ENCODE measurements at places on chromosomes 6 and 20.
A peak's percentile ranks its signal among the peaks of the same experiment; 100 is the strongest.

DNA sequence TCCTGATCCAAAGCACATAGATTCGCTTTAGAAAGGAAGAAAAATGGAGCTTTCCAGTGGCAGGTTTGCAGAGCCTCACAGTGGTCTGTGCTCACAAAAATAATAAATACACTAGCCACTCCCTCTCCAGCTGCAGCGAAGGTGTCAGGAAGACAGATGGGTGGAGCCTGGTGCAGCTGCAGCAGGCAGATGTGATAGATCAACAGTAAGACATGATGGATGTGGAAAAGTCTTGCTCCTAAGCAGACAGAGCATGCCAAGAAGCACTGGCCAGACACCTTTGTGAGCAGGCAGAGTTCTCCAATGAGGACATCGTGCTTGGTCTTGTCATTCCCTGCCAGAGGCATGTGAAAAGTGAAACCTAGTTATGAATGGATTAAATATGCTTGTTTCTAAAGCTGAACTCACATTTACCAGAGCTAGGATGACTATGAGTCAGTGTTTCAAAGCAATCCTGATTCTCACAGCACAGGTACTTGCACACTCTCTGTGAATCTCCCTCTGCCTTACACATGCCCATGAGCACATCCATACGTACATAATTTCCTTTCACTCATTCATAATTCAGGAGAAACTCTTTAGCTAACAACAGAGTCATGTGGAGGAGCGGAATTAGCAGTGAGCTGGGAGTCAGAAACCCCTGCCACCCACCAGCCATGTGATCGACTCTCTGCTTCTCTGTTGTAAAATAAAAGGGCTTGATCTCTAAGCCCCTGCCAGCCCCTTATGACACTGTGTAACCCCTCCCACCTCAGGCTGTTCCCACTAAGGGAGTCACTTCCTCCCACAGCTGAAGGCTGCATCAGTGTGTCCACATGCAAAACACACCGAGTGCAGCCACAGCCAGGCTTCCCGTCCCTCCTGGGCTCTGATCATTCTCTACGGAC lies 111.2 kb downstream of the SCML4 start:
- no peak for DNase-seq

DNA sequence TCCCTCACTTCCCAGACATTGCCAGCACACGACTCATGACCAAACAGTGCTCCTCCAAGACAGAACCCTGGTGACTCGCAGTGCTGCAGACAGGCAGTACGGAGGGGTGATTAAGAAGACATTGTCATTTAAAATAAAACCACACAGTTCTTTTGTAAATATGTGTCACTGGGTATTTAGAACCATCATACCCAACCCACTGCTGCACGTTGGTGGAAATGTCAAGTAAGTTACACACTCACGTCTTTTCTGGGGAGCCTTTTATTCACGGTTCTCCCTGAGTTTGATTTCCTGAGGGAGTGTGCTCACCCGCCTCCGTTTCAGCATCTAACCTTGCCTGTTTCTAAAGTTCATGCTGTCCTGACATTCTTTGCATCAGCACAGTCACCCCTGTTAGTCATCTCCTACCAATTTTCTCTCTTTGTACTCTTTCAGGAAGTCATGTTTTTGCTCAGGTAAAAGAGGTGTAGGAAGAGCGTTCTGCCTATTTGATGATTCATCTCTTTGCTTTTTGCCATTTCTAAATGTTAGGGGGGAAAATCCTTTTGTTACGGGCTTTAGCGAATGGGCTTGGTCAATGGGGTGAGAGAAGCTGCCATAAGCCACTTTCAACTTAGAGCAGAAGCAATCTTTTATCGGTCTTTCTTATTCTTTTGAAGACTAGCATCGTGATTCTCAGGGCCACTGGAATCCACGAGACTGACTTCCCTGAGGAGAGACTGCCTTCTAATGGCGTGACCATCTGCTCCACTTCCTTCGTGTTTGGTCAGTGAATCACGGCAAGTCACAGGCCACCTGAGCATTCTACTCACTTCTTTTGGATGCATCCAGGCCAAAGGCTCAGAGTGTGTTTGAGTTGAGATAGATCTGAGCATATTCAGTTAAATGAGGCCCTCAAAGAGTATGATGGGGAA lies 512.8 kb upstream of the JARID2 start:
- DNase-seq: no peak

- DNase-seq: no peak
These were observed 75.2 kb upstream of the HEY2 start for GRCh38 chr6:125674230-125674629.

DNA sequence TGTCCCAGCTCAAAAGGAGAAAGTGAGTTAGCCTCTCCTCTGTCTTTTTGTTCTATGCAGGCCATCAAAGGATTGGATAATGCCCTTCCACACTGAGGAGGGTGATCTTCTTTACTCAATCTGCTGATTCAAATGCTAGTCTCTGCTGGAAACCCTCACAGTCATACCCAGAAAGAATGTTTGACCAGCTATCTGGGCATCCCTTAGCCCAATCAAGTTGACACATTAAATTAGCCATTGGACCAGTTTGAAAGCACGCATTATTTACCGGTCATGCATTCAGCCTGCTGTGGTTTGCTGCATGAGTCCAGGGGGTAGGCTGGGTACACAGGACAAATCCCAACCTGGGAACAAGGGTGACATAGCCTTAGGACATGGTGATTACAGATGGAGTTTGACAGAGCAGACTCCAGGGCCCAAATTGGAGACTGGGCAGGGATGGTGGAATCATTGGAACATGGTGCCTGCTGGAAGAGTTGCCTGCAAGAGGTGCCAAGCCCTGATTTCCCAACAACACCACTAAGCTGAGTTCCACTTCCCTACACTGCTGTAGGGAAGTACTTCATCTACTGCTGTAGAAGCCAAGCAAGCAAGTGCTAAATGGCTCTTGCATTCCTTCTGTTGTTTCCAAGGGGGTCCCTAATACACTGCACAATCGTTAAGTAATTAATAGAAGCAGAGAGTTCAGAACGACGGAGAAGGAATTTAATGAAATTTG lies 87.7 kb downstream of the RNF182 start:
- no peak for DNase-seq

DNA sequence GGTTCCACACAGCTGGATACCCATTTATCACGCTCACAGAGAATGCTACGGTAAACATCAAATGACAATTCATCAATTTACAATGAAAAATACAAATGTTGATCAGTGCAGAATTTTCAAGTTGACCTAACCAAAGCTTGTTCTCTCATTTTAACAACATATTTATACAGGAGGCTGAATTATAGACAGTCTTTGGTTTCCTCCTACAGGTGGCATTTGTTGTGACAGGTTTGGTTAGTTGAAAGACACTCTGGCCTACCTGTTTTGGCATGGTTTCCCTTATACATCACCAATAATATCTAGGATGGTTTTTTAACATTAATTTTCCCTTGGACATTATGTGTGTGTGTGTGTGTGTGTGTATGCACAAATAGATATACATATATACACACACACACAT lies 642.5 kb upstream of the MMS22L start:
- no peak for DNase-seq

DNA sequence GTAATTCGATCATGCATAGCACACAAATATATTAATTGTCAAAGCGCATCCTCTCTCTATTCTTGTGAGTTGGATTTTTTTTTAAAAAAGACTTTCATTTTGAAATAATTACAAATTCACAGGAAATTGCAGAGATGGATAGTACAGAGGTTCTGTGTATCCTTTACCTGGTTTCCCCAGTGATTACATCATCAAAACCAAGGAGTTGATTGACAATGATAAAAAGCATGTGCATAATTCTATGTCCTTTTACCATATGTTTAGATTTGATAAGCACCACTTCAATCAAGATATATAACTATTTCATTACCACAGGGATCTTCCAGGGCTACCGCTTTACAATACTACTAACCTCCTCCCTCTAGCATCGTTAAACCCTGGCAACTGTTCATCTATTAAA lies 40.2 kb downstream of the CCN2 start:
- no peak for DNase-seq

DNA sequence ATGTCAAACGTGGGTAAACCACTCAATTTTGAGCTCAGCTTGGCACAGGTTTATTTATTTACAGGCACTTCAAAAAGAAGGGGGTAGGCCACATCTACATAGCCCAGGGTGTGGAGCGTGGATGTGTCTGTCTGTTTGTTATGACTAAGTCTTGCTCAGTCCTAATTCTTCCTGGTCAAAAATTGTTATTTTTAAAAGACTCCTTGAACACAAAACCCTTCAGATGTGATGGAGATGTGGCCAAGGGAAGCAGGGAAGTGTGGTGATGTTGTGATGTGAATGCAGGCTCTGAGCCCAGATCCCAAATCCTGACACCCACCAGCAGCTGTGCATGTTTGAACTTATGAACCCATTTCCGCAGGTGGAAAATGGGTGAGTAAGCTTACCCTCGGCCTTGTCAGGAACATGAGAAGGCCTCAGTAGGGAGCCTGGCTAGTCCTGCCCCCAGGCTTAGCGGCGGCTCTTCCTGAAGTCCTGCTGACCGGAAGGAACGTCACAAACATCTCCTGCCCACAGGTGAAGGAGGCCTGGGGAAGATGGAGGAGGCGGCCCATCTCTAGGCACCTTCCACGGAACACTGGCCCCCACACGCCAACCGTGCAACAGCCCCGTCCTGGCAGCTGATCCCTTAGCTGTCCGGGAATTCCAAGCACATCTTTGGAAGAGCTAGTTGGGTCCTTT lies 119.7 kb downstream of the MYLK4 start:
- no peak for DNase-seq

- no peak for DNase-seq
These were observed 40.8 kb downstream of the ANKEF1 start for GRCh38 chr20:10075606-10076005.

DNA sequence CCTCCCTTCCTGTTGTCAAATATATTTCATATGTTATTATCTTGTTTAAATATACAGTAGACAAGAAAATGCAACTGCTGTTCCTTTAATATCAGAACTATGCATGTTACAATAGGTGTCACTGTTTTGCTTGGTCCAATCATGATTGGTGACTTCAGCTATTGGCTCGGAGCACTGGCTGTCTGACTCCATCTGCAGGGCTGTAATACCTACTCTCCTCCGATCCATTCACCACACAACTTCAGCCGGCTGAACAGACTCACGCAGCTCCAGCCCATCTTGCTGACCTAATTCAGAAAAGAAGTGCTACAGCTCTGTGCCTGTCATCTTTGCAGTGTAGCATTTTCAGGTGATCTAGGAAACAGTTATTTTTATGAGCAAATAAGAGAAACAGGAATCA lies at the start of gene BTBD3:
BTBD3 (plus strand) TSS at position 231 of the 400 bp plus-strand sequence. CDS start 383 bp downstream, outside the sequence.
- no peak for DNase-seq

DNA sequence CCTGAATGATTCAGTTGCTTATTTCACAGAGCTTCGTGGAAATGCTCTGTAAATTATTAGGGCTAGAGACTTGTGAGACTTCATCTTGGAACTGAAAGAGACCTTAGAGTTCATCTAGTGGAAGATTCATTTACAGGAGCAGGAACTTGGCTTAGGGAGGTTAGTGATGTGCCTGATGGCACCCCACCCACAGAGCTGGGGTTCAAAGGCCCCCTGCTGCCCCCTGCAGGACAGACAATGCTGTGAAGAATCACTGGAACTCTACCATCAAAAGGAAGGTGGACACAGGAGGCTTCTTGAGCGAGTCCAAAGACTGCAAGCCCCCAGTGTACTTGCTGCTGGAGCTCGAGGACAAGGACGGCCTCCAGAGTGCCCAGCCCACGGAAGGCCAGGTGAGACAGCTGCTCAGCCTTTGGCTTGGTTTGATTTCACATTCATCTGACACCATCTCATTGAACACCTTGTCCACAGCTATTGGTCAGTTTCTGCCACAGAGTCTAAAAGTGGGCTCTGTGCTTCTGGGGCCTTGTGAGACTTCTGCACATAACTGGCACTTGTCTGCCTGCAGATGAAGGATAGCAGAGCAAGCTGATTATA lies 25.1 kb downstream of the MYBL2 start:
- peak; percentile 16 for DNase-seq

GRCh38 chr20:24998121-24998520 lies 5.6 kb upstream of the APMAP start:
- no peak for DNase-seq

GRCh38 chr6:154882107-154882506 lies 113.0 kb upstream of the TIAM2 start:
- no peak for DNase-seq

DNA sequence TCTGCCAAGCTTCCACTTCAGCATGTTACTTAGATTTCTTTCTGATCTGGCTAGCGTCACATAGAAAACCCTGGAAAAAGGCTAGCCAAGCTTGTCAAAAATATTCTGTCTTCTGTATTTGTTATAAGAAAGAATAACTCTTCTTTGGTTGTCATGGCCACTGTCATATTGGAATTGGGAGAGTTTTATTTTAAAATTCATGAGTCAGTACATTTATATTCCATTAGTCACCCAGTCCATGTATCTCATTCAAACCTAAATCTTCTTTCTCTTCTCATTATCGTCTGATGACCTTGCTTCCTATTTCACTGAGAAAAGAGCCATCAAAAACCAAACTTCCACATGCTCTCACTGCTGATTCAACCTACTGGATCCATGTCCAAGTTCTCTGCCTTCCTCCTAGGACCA lies 65.7 kb downstream of the EPM2A start:
- no peak for DNase-seq

DNA sequence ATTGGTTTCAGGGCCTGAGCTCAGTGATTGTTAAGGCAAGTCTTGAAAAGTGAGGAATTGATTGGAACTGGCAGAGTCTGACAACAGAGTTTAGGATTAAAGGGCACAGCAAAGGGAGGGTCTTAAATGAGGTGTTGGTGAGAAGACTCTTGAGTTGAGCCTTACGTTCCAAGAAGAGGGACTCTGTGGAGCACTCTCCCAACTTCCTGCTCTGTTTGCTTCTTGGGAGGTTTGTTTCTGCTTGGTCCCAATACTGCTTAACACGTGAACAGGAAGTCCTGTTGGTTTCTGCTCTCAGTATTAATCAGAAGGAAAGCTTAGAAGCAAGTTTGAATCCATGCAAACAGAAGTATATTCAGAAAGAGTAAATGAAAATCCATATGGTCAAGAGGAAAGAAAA lies 15.6 kb upstream of the SYNDIG1 start:
- no peak for DNase-seq

DNA sequence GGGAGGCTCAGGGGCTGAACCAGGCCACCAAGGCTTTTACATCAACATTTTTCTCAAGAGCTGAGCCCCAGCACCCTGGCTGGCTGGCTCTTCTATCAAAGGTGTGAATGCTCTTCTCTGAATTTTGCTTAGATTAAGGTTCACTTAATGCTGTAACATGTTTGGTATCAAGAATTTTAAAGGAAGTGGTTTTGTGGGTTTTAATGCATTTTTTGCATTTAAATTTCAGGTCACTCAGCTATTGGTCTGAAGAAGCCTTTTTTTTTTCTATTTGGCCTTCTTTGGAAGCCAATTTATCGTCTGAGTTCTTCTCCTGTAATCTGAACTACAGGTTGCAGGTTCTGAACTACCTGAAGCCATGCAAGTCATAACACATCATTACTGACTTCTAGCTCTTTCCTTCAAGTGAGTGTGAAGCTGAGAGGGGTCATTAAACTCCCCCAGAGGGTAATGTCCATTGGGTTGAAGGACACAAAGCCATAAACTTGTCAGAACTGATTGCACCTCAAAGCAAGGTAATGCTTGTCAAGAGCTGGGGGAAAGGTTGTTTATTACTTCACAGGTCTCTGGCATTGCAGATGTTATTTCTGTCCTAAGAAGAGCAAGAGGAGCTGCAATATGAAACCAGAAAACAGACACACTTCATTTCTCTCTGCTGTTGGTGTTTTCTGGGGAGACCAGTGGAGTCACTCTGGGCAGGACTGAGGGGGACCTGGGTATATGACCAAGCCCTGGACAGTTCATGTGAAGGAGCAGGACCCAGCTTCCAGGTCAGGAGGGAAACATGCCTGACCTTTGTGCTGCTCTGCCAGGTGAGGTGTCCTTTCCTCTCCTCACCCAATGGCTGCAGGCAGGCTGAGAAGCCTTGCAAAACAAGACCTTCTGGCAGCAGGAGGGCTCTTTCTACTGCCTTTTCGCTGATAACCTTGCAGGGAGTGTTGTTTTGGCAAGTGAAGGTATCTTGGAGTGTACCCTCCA lies 26.1 kb upstream of the NEDD9 start:
- DNase-seq: no peak
